ENCODE measurements at places on chromosomes 1 and 21. TPM values are rescaled to one million over a fixed set of nuclear protein-coding genes. Genes with fewer than 3 reads are reported as not detected.

BGLAP gene
- total RNA-seq: 2.2 TPM

PLK3 gene
- 14.4 TPM for total RNA-seq

OR1C1 gene
- total RNA-seq: not detected

GUCA2B gene
- not detected for total RNA-seq

TTLL7 gene
- total RNA-seq: 29.2 TPM

FCRL6 gene
- total RNA-seq: 0.49 TPM

TRIM58 gene
- total RNA-seq: 0.42 TPM
